ENCODE measurements at places on chromosomes 7 and 10. TPM values are rescaled to one million over a fixed set of nuclear protein-coding genes. Genes with fewer than 3 reads are reported as not detected.

GRCh38 chr10:57014758-57015157, 653.7 kb upstream of the ZWINT start:
- no peak overlapping the region for H3K4me3 ChIP-seq
- H3K27me3 ChIP-seq: no peaks in the 10 kb centered on the region
- no peak for DNase-seq
- no peak overlapping the region for H3K27ac ChIP-seq
- H3K4me1 ChIP-seq: no peaks in the 10 kb centered on the region

GRCh38 chr10:85003083-85003482, 674.7 kb downstream of the CCSER2 start:
- H3K27me3 ChIP-seq: no peaks in the 10 kb centered on the region
- H3K4me3 ChIP-seq: no peak overlapping the region
- no peak for DNase-seq

DNA sequence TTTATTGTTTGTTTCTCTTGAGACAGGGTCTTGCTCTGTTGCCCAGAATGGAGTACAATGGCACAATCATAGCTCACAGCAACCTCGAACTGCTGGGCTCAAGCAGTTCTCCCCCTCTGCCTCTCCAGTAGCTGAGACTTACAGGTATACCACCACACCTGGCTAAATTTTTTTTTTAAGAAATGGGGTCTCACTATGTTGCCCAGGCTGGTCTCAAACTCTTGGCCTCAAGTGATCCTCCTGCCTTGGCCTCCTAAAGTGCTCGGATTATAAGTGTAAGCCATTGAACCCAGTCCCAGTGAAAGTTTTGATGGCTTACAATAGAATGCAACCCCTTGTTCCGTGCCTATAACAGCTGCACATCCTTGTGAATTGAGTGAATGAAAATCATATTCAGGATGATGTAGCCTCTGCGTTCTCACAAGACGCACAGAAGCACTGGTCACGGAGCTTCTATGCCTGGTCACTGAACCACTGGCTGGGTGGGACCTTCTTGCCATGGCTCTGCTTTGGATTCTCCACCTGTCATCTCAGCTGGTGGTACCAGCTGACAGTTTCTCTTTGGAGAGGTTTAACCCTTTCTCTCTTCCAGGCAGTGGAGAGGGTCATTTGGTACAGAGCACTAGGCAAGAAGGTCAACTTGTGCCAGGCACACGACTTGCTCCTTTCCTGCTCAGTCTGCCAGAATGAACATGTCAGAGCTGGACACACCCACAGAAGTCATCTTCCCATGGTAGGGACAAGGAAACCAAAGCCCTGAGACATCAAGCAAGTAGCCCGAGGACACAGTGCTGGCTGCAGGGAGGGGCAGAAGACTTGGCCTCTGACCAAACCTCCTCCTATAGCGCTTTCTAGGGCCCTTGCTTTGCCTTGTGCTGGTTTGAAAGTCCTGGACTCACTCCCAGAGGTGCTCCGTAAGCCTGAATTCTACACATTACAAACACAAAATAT, 89.6 kb downstream of the ATXN7L1 start:
- H3K36me3 ChIP-seq: peaks cover 12% of the 10 kb centered on the region
- no peak overlapping the region for H3K27ac ChIP-seq
- H3K4me1 ChIP-seq: peaks cover 7% of the 10 kb centered on the region
- H3K4me3 ChIP-seq: no peak overlapping the region

- no peaks in the 10 kb centered on the region for H3K27me3 ChIP-seq
- no peak for DNase-seq
- no peaks in the 10 kb centered on the region for H3K36me3 ChIP-seq
- H3K4me3 ChIP-seq: no peak overlapping the region
- H3K27ac ChIP-seq: no peak overlapping the region
Observed at GRCh38 chr10:10235003-10235402, 782.7 kb upstream of the CELF2 start.

GRCh38 chr10:74808501-74808900, 17.9 kb upstream of the KAT6B start:
- peaks cover 5% of the 10 kb centered on the region for H3K27me3 ChIP-seq
- H3K4me3 ChIP-seq: no peak overlapping the region
- no peaks in the 10 kb centered on the region for H3K4me1 ChIP-seq
- DNase-seq: no peak
- no peaks in the 10 kb centered on the region for H3K36me3 ChIP-seq

GRCh38 chr10:113316506-113316905, 236.3 kb upstream of the HABP2 start:
- no peaks in the 10 kb centered on the region for H3K4me1 ChIP-seq
- no peaks in the 10 kb centered on the region for H3K36me3 ChIP-seq
- H3K27ac ChIP-seq: no peak overlapping the region
- no peaks in the 10 kb centered on the region for H3K27me3 ChIP-seq
- DNase-seq: no peak
- H3K4me3 ChIP-seq: no peak overlapping the region

GRCh38 chr7:28595801-28596200, 183.5 kb downstream of the CREB5 start:
- DNase-seq: no peak
- H3K36me3 ChIP-seq: no peaks in the 10 kb centered on the region
- H3K4me3 ChIP-seq: no peak overlapping the region
- no peaks in the 10 kb centered on the region for H3K4me1 ChIP-seq
- no peak overlapping the region for H3K27ac ChIP-seq

- peaks cover 8% of the 10 kb centered on the region for H3K4me1 ChIP-seq
- no peaks in the 10 kb centered on the region for H3K36me3 ChIP-seq
- no peak for DNase-seq
- peaks cover 20% of the 10 kb centered on the region for H3K27me3 ChIP-seq
- no peak overlapping the region for H3K27ac ChIP-seq
Observed at GRCh38 chr10:129029051-129029450, 438.0 kb upstream of the MGMT start.

GRCh38 chr10:79046741-79047583, 21.8 kb upstream of the ZMIZ1 start:
- no peaks in the 10 kb centered on the region for H3K36me3 ChIP-seq
- no peaks in the 10 kb centered on the region for H3K27me3 ChIP-seq
- peaks cover 24% of the 10 kb centered on the region for H3K4me1 ChIP-seq
- DNase-seq: peak; percentile 2
- H3K4me3 ChIP-seq: no peak overlapping the region
- H3K27ac ChIP-seq: peak overlapping the region; percentile 93

USP6NL gene
- total RNA-seq: 4.6 TPM

DNA sequence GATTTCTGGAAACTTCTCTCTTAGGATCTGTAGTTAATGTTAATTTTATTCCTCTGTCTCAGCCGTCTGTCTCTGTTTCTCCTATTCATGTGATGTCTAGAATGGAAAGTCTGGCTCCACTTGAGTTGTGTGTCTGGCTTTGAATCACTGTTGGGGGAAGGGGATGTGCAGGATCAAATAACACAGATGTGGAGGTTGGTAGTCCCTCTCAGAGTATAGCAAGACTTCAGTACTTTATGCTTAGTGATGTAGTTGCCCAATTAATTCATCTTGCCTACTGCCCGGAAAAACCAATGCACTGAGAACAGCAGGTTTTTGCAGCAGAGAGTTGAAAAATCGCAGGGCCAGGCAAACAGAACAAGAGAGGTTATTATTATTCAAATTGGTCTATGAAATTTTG, 79.2 kb downstream of the PHTF2 start:
- no peaks in the 10 kb centered on the region for H3K36me3 ChIP-seq
- no peaks in the 10 kb centered on the region for H3K4me1 ChIP-seq
- H3K27ac ChIP-seq: no peak overlapping the region
- H3K27me3 ChIP-seq: no peaks in the 10 kb centered on the region
- DNase-seq: no peak
- no peak overlapping the region for H3K4me3 ChIP-seq

DNA sequence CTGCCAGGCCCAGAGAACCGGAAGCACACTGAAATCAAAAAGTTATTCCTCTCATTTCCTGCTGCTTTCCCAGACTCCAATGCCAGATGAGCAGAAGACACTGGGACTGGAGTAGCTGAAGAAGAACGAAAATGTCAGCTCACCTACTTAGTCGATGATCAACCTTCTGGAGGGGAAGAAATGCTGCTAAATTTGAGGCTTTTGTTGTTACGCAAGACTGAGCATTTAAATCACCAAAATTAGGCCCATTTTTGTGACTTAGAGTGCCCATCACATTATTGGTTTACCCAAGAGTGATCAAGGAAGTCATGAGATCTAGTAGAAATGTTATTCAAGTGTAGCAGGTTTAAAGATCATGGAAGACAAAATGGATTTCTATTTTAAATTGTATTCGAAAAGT, 182.1 kb upstream of the PLXDC2 start:
- no peaks in the 10 kb centered on the region for H3K36me3 ChIP-seq
- no peak overlapping the region for H3K4me3 ChIP-seq
- no peak for DNase-seq

NUPR2 gene
- 0.67 TPM for total RNA-seq

DNA sequence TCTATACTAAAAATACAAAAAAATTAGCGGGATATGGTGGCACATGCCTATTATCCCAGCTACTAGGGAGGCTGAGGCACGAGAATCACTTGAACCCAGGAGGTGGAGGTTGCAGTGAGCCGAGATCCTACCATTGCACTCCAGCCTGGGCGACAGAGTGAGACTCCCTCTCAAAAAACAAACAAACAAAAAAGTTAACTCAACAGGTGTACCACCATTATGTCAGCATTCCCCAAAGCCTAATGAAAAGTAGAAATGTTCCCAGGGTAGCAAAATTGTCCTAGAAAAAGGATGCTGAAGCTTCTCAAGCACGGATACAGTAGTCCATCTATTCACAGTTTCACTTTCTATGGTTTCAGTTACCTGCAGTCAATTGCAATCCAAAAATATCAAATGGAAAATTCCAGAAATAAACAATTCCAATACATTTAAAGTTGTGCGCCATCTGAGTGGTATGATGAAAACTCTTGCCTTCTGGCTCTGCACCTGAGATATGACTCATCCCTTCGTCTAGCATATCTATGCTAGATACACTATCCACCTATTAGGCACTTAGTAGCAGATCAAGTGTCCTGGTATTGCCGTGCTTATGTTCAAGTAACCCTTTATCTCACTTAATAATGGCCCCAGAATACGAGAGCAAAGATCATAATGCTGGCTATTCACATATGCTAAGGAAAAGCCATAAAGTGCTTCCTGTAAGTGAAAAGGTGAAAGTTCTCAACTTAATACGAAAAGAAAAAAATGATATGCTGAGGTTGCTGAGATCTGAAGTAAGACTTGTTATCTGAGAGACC, 37.2 kb upstream of the SLC35G1 start:
- no peaks in the 10 kb centered on the region for H3K36me3 ChIP-seq
- H3K27me3 ChIP-seq: peaks cover 4% of the 10 kb centered on the region
- no peak overlapping the region for H3K27ac ChIP-seq
- H3K4me3 ChIP-seq: no peak overlapping the region

GRCh38 chr7:110186334-110186733, 904.6 kb upstream of the LRRN3 start:
- H3K4me1 ChIP-seq: no peaks in the 10 kb centered on the region
- H3K27me3 ChIP-seq: no peaks in the 10 kb centered on the region
- no peak for DNase-seq
- H3K27ac ChIP-seq: no peak overlapping the region
- no peak overlapping the region for H3K4me3 ChIP-seq
- H3K36me3 ChIP-seq: no peaks in the 10 kb centered on the region

OR6V1 gene
- not detected for total RNA-seq

MORN4 gene
- total RNA-seq: 2.3 TPM

ANKRD1 gene
- total RNA-seq: not detected

DNA sequence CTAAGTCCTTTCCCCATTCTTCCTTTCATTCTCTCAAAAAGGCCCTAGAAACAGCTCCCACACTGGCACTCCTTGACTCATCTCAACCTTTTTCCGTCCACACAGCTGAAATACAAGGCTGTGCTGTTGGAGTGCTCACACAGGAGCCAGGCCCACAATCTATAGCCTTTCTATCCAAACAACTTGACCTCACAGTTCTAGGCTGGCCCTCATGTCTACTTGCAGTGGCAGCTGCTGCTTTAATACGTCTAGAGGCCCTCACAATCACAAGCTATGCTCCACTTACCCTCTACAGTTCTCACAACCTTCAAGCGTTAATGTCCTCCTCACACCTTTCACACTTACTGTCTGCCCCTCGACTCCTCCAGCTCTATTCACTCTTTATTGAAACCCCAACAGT, 12.0 kb upstream of the LRRC61 start:
- DNase-seq: no peak
- no peaks in the 10 kb centered on the region for H3K27me3 ChIP-seq
- H3K27ac ChIP-seq: no peak overlapping the region
- no peaks in the 10 kb centered on the region for H3K36me3 ChIP-seq
- no peak overlapping the region for H3K4me3 ChIP-seq

DNA sequence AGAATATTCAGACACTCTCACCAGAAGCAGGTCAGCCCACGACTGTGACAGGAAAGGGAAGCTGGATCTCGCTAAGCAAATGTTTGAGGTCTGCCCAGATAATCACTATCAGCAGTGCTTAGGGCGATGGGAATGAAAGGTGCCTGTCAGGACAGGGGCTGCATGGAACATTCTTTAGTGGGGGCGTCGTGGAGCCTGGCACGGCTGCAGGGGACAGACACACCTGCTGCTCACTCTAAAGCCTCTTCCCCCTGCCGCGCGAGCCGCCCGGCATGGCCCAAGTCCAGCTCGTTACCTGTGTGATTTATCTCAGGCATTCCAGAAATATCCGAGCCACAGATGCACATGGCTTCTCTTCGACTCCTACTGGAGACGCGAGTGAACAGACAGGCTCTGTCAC, 235.5 kb downstream of the GLRX3 start:
- no peaks in the 10 kb centered on the region for H3K36me3 ChIP-seq
- H3K4me1 ChIP-seq: no peaks in the 10 kb centered on the region
- no peak overlapping the region for H3K27ac ChIP-seq
- no peak for DNase-seq
- peaks cover 8% of the 10 kb centered on the region for H3K27me3 ChIP-seq

RADIL gene
- 0.20 TPM for total RNA-seq

DNA sequence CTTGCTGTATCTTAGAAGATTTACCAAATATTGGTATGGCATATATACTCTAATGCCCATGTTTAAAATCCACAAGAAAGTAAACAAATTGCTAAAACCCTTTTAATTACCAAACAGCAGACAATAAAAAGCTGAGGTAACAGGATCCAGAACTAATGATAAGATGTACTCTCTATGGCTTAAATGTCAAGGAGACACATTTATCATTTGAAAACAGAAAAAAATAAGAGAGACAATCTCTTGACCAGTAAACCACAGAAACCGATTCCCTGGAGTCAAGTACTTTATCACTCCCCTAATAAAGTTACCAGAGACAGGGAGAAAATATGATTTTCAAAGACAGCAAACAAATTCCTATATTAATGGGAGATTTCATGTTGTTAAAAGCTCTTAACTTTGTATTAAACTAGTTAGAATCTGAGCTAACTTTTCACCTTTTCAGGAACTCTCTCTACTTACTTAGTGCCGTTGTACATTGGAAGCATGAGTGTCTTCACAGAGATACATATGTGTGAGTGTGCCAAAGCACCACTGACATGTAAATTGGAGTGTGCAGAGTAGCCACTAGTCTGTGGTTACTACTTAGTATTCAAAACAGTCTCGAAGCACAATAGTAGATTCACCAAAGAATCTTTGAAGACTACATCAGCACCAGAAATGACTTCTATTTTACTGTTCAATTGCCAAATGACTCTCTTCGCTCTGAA, 44.2 kb downstream of the TSPAN12 start:
- no peaks in the 10 kb centered on the region for H3K27me3 ChIP-seq
- no peak overlapping the region for H3K27ac ChIP-seq
- DNase-seq: no peak
- no peak overlapping the region for H3K4me3 ChIP-seq
- no peaks in the 10 kb centered on the region for H3K36me3 ChIP-seq
- H3K4me1 ChIP-seq: no peaks in the 10 kb centered on the region

STARD3NL gene
- total RNA-seq: 13.5 TPM

Measured in T-cell (primary cell).